ENCODE measurements at places on chromosomes 5 and 9.
A peak's percentile ranks its signal among the peaks of the same experiment; 100 is the strongest.

GRCh38 chr5:157574456-157575380, 857 bp downstream of the ADAM19 start:
- no peak for DNase-seq

- peak; percentile 28 for DNase-seq
Measured at GRCh38 chr9:1939926-1940368, 75.2 kb upstream of the SMARCA2 start.

- no peak for DNase-seq
Measured at GRCh38 chr9:92968081-92968480, 20.8 kb downstream of the FGD3 start.

DNA sequence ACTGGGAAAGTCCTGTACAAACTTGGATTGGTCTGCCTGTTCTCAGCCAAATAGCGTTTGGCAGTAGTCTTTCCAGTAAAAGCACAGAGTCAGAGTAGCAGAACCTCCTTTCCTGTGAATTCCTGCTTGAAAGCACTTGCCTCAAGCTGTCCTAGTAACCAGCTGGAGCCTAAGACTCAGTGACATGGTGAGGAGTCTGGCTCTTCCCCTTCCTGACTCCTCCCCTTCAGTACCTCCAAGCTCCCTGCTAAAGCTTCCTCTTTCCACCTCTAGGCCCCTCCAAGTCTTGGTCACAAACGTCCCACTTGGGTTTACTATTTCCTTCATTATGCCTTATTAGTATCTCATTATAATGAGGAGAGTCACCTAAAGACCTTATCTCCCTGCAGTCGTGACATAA, 21.4 kb upstream of the FAM81B start:
- DNase-seq, result no peak
